ENCODE measurements at places on chromosomes 12 and 14.
A peak's percentile ranks its signal among the peaks of the same experiment; 100 is the strongest.

GRCh38 chr14:88823968-88824313, 510 bp upstream of the TTC8 start:
- no peak for DNase-seq

DNA sequence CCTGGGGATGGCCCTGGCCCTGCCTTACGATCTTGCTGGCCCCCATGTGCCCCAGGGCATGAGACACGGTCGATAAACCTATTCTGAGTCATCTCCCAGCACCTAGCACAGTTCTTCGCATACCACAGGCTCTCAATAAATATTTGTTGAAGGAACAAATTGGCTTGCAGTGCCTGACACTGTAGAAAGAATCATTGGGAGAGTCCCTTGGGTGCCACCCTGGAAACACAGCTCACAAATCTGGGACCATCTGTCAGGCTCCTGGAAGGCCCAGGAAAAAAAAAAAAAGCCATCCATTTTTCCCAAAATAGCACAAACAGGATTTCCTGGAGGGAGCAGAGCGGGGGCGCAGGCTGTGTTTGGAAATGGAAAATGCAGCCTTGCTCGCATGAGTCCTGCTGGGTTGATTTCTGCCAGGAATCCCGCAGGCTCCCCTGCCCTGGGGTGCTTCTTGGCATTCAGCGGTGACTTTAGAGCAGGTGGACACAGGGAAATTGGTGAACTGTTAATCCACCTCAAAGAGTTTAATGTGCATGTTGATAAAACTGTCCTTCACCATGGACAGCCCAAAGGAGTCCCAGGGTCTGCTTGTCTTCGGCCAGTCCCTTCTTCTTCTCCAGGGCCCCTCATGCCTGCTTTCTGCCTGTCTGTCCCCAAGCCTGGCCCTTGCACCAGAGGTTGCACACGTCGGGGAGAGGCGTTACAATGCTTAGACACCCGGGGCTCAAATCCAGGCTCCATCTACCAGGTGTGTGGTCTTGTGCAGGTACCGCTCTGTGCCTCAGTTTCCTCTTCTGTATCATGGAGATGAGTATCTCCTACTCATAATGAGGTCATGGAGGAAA, 106.1 kb upstream of the RFLNA start:
- no peak for DNase-seq

GRCh38 chr12:131315601-131316000, 361.9 kb downstream of the ADGRD1 start:
- no peak for DNase-seq

DNA sequence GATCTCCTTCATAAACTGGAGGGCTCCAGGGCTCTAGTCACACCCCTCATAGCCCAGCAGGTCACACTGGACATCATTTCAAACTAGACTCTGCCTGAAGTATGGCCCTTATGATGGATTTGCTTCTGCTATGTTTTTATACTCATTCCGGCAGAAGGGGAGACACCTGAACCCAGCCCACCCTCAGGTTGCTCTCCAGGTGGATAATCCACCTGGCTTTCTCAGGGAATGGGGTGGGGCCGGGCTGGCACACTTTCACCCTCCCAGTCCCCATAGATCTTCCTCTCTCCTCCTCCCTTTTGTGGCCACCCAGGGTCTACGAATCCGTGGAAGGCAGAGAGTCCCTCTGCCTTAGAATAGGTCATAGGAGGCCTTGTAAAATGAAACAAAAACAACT, 9.8 kb upstream of the KRT73 start:
- no peak for DNase-seq

- DNase-seq, result no peak
Observed at GRCh38 chr12:29662734-29663323, 120.9 kb downstream of the TMTC1 start.

DNA sequence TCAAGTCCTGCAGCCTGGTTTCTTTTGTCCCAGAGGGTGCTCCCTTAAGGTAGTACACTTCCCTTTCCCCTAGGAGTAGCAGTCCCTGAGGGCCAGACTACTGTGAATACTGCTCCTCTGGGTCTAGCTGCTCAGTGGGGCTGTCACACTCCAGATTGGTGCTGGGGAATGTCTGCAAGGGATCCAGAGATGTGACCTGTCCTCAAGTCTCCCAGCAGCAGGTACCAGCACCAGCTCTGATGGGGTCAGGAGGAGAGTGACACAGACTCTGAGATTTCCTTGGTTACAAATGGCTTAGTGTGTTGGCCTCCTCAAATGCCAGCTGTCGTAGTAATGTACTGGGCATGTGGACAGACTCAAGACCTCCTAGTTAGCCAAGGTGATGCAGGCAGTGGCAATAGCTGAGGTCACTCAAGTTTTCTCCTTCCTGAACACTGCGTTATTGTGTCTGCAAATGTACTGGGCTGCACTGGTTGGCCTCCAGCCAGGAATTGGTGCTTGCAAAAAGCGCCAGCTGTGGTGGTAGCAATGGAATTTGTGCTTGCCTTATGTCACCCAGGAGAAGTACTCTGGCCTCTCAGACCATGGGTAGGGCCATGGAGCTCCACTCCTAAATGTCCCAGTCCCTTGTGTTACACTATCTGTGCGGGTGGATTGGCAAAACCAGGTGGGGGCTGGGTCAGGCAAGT, 36.4 kb upstream of the AEBP2 start:
- DNase-seq, result no peak

DNA sequence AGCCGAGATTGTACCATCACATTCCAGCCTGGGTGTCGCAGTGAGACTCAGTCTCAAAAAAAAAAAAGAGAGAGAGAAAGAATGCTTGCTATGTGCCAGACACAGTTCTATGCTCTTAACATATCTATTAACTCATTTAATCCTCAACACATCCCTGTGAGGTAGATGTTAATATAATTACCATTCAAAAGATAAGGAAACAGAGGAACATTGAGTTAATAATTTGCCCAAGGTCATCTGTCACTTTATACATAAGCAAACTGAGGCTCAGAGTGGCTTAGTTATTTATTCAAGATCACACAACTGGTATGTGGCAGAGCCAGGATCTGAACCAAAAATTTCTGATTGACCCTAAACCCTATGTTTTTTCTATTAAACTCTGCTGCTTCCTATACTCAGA, 116.1 kb upstream of the BCAT1 start:
- DNase-seq, result no peak

DNA sequence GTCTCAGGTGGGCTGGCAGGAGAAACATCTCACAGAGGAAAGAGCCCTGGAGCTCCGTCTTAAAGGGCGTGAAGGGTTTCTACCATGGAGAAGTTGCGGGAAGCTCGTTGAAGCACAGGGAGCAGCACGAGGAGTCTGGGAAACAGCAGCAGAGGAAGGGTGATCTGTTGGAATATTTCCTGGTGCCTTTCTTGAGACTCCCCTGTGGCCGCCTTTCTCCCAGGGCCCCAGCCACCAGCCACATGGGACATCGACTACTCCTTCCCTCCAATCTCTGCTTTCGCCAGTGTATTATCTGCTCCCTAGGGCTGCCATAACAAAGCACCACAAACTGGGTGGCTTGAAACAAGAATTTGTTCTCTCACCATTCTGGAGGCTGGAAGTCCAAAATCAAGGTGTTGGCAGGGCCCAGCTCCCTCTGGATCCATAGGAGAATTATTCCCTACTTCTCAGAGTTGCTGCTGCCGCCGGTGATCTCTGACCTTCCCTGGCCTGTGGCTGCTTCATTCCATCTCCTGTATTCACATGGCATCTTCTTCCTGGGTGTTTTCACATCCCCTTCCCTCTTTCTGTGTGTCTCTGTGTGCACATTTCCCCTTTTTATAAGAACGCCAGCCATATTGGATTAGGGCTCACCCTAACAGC, 152.8 kb upstream of the GSC start:
- no peak for DNase-seq

DNA sequence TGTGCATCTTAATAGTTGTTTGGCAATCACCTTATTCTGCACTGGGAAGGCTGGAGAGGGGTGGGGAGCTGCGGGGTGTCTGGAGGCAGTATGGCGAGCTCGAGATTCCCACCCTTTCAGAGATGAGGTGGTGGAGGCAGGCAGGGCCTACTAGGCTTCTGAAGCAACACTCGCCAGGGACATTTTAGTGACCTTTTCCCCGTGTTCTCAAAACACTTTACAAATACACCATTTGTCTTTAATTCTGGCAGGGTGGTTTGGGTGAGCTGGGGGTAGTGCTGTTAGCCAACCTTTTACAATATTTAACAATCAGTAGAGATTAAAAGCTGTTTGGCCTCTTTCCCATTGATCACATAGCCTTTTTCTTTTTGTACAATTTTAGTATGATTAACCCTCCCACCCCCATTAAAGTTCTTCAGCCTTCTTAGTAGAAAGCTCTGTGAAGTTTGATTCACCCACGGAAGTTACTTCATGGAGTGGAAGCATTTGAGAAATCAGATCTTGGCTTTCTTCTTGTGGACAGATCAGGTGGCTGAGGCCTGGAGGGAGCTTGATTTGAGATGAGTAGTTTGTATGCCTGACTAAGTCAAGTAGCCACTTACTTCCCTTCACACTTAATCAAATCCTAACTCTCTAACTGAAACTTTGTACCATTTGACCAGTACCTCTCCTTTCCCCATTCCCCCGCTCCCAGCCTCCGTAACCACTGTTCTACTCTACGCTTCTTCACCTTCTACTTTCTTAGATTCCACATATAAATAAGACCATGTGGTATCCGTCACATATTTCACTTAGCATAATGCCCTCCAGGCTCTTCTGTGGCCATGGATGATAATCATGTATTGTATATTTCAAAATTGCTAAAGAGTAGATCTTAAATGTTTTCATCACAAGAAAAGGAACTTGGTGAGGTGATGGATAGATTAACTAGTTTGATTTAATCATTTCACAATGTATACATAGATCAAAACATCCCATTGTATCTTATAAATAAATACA, 41.0 kb downstream of the TRAF3 start:
- peak; percentile 80 for DNase-seq

- DNase-seq, result no peak
Observed at GRCh38 chr14:83867566-83868225, 1662.2 kb upstream of the FLRT2 start.

GRCh38 chr14:75411214-75411540, 16.6 kb upstream of the JDP2 start:
- DNase-seq, result no peak

DNA sequence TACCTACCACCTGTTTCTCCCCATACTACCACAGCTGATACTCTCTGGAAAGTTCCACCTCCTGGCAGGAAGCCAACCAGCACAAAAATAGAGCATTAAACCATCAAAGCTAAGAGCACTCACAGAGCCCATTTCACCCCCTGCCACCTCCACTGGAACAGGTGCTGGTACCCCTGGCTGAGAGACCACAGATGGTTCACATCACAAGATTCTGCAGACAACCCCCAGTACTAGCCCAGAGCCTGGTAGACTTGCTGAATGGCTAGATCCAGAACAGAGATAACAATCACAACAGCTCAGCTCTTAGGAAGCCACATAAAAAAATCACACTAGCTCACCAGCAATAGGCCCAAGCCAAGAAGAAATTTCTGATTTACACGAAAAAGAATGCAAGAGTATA, 855.2 kb downstream of the FSCB start:
- no peak for DNase-seq

- no peak for DNase-seq
Observed at GRCh38 chr12:113472191-113473121, 785 bp upstream of the LHX5 start.

- DNase-seq, result no peak
Observed at GRCh38 chr12:77179515-77179914, 114.1 kb upstream of the E2F7 start.

- DNase-seq, result no peak
Observed at GRCh38 chr14:51674294-51675002, 22.7 kb downstream of the FRMD6 start.

DNA sequence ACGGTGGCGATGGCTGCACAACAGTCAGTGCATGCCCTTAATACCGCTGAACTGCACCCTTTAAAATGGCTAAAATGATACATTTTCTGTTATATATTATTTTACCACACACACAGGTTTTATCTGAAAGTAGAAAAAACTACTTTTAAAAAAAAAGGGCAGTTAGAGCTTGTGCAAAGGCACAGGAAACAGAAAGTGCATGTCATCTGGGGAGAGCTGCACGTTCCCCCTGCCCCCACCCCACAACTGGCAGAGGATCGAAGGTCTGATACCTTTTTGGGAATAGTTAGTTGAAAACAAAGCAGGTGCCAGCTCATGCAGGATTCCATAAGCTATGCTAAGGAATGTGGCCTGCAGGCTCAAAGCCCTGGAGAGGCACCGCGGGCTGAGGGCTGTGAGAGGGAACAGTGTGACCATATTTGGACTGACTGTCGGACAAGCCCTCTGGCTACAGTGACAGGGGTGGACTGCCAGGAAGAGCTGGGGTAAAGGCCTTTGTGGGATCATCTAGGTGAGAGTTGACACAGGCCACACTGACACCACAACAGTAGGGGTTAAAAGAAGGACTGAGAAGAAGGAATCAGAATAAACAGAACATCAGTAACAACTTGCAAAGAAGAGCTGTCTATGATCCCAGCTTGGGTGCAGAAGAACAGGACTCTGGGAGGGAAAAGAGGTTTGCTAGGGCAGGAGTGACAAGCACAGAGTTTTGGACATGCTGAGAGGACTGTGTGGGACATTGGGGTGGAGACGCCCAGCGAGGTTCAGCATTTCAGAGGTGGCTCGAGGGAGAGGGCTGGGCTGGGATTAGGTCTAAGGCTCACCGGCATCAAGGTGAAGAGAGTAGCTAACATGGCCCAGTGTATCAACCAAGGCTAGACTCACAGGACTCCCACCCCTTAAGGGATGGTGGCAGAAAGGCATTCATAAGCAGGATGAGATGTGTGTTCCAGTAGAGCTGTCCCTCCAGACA, 54.6 kb downstream of the ACTN1 start:
- DNase-seq, result no peak

GRCh38 chr12:58105225-58106119, 164.1 kb downstream of the ATP23 start:
- no peak for DNase-seq

DNA sequence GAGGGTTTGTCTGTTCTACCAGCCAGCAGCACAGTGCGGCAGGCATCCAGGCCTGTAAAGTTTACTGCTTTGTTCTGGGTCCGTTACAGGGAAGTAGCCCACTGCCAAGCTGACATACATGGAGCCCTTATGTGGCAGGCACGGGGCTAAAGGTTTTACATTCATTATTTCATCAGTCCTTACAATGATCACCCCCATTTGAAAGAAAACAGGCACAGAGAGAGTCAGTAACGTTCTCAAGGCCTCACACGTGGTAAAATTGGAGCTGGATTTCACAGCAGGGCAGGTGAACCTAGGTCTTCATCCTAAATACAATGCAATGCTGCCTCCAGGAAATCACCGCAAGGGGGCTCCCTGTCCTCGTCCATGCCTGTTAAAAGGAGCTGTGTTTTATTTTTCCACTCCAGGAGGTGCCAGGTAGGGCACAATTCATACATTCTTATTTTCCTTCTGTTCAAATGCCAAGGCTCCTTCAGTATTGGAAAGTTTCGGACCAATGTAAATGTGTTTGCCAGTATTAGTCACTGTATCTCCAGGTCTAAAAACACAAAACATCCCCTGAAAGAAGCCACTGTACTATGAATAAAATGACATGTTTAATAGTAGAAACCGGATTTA, 172.2 kb upstream of the GZMB start:
- DNase-seq, result peak; percentile 57
